HuH-7.5 (cell line): ENCODE measurements at places on chromosomes 5 and 9.

DNA sequence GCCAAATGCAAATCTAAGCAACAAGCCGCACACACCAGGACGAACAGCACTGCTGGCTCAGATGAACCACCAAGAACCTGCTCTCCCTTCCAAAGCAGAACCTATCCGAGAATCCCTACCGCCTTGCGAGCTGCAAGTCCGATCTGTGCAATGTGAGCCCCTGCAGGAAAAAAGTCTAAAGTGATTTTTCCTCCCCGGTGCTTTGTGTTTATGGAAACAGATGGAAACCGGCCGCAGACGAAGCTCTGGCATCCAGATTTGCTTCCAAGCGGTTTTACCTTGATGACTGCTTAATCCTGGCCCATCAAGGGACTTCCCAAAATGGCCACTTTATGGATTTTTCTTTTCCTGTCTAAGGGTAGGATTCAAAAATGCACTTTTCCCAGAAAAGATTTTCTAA, 112.5 kb downstream of the VAV2 start:
- DNase-seq: no peak

GRCh38 chr5:107576155-107576554, 94.6 kb downstream of the EFNA5 start:
- no peak for DNase-seq

DNA sequence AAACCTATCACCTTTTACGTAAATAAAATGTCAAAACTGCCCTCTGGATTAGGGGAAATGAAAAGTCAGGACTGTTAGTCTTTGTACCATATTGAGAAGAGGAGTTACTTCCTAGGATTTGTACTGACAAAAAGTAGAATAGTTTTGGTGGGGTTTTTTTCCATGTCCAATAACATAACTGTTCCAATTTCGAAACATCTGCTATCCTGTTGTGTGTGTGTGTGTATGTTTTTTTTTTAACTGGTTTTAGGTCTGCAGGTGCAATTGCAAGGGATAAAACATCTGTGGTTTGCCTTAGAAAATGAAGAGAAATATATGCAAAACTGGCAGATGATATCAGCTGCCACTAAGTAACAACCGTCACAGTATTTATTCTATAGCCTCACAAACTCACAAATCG, 506.8 kb downstream of the NFIB start:
- DNase-seq: no peak

GRCh38 chr5:159452480-159453167, 122.3 kb upstream of the IL12B start:
- no peak for DNase-seq

DNA sequence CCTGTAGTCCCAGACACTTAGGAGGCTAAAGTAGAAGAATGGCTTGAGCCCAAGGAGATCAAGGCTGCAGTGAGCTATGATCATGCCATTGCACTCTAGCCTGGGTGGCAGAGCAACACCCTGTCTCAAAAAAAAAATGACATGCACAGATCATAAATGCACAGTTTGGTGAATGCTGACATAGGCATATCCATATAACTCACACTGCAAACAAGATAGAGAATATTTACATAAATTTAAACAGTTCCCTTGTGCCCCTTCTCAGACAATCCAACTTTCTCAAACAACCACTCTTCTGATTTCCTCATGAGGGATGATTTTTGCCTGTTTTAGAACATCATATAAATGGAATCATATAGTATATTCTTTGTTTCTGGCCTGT, 88.7 kb upstream of the CAST start:
- DNase-seq: no peak

- DNase-seq: no peak
Measured at GRCh38 chr9:15389631-15390030, 33.0 kb upstream of the SNAPC3 start.

GRCh38 chr9:20552874-20553557, 69.3 kb downstream of the MLLT3 start:
- no peak for DNase-seq

GRCh38 chr9:113929634-113930389, 53.7 kb downstream of the ZNF618 start:
- no peak for DNase-seq

- peak; percentile 22 for DNase-seq
Measured at GRCh38 chr9:2241836-2242741, 226.9 kb downstream of the SMARCA2 start.

DNA sequence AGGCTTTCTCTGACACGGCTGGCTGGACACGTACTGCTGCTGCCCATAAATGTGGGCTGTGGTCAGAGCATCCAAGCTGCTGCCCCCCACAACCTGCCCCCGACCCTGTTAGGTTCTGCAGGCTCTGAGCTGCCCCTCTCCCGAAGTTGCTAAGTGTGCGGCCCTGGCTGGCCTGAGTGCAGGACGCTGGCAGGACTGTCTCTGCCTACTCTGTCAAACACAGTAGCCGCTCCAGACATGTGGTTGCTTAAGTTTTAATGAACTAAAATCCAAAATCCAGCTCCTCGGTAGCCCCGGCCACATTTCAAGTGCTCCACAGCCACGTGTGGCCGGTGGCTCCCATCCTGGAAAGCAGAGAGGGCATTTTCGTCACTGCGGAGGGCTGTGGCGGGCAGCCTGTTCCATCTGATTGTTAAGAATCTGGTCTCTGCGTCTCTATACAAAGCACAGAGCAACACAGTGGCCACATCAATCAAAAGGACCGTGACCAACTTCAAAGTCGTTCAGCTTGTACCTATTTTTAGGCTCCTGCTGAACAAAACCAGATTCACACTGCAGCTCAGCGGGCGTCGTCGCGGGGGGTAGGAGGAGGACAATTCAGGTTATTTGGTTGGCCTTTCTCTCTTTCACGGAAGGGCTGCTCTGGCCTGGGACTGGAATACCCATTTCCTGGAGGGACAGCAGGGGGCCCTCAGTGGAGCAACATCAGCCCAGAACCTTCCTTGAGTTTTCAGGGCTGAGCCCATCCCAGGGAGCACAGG, 68.9 kb downstream of the PTCH1 start:
- no peak for DNase-seq

DNA sequence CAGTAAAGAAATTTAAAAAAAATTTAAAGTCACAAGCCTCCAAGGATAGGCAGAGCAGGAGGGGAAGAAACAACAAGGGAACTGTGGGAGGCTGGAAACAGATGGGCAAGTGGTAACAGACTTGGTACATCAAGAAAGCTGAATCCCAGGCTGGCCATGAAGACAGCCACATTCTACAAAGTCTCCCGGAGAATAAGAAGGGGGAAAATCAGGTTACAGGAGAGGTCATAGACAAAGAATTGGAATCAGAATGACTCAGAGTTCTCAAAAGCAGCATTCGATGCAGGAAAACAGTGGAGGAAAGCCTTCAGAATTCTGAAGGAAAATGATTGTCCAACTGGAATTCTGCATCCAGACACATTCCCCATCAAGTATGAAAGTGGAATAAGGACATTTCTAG, 129.7 kb downstream of the ADAMTS2 start:
- no peak for DNase-seq

DNA sequence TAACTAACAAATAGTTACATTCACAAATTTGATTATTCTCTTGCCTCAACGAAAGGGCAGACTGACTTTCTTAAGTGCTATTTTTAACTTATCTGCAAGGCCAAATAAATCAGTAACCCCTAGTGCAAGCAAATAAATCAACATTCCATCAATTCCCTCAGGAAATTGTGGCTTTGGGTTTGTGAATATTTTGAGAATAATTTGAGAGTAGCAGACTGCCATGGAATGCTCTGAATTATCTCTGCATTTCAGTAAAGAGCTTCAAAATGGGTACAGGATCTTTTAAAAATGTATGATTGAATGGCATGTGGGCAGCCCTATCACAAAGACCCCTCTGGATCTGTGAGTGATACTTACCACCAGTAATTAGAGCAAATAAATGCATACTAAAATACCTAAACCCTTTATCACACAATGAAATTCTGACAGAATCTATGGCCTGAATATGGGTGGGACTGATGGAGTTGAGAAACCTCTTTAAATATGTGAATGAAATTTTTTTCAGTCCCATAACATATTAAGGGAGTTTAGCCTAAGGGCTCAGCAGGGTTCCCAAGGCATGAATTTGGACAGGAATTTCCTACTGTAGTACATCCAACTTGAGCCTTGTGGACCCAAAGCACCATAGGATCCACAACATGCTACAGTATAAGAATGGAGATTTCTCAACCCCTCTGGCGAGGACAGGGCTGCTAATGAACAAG, 92.5 kb upstream of the ITGA2 start:
- no peak for DNase-seq

GRCh38 chr5:181039471-181039870, 595 bp upstream of the BTNL9 start:
- no peak for DNase-seq

DNA sequence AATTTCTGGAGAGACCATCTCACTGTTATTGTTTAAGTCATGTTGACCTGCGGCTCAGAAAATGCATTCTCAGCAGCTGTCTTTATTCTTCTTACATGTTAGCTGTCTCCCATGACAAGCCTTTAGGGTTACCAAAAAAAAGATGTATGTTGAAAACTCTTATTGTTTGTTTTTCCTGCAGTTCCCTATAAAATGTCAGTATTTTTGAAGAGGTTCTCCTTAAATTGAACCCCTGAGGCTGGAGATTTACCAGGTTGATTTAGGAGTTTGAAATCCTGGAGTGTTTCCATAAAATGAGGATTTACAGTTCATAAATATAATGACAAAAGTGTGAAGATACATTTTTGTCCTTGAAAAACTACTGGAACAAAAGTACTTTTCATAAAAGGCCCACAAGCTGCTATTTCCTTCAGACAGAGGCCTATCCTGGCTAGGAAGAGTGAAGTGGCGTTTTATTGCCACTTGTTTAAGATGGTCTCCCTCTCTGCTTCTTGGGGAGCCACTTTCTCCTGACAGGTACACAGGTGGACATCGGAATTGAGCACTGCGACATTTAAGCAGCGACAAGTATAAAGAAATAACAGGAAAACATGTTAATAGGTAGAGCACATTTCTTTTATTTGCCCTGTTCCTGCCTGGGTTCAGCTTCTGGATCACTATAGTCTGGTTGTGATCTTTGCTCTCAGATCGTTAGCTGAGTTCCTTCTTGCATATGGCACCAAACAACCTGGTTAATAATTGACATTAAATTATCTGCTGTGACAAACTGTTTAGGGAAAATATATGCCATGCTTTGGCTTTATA, 344.8 kb upstream of the RPS23 start:
- DNase-seq: peak; percentile 16

DNA sequence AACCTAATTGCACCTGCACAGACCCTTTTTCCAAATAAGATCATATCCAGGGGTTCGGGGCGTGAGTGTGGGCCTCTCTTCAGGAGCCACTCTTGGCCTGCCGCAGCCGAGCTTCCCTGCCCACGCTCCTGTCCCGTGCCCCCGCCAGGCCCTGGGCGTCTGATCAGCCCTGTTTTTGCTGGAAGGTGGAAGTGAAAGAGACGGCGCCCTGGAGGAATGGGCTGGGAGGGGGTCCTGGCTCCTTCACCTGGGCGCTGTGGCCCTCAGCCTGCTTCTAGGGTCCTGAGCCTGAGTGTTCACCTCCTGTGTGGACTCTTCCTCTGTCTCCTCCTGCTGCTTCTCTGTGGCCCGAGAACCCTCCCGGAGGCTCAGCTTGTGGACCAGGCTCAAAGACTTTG, 11.2 kb upstream of the COL5A1 start:
- no peak for DNase-seq

DNA sequence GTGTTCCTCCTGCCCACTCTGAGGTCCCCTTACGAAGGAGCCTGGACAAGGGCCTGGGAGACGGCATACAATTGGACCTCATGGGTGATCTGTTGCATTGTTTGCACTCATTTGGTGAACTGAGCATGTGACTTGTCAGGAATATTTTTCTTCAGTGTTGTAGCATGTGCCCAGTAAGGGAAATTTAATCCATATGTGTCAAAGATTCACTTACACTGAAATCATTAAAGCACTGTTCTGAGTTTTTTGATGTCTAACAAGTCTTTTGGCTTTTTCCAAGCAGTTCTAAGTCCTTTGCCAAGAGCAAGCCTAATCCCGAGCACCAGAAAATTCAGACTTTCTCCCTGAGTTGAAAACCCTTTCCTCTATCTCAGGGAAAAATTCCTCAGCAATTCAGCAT, 61.6 kb upstream of the RPS23 start:
- DNase-seq: no peak

DNA sequence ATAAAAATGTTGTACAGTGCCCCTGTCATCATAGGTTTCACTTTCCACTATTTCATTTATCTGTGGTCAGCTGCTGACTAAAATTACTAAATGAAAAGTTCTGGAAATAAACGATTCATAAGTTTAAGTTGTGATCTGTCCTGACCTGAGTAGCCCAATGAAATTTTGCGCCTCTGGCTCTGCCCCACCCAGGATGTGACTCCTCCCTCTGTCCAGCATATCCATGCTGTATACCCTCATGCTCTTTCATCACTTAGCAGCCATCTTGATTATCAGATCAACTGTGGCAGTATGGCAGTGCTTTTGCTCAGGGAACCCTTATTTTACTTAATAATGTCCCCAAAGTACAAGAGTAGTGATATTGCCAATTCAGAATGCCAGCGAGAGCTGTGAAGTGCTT, 97.3 kb downstream of the STARD4 start:
- no peak for DNase-seq

DNA sequence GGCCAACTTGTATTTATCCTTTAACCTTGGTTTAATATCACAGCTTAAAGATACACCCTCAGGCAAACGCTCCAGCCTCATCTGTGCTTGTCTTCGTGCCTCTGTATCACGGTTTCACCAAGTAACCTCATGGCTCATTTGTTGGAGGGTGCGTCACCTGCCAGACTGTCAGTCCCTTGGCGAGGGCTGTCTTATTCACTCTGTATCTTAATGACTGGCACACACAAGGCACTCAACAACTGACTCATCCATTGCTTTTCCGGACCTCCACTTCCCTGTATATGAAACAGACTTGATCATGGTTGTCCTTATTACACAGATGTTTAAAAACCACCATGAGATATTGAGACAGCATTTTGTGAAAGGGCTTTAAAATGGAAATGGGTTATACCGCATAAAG, 28.0 kb downstream of the LCP2 start:
- DNase-seq: no peak

DNA sequence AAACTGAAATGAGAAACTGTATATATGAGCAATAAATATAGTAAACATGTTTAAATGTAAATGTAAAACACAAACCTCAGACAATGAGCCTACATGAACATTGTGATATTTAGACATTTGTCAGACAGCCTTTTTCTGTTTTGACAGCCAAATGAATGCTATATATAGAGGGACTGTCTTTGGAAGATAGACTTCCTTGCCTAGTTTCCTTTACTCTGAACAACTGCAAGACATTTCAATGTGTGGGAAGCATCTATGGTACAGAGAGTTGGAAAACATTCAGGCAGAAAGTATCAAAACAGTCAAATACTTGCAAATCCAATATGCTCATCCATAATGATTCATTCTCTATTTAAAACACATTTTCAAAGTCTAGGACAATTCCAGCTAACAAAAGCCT, 31.7 kb upstream of the TUSC1 start:
- DNase-seq: no peak

DNA sequence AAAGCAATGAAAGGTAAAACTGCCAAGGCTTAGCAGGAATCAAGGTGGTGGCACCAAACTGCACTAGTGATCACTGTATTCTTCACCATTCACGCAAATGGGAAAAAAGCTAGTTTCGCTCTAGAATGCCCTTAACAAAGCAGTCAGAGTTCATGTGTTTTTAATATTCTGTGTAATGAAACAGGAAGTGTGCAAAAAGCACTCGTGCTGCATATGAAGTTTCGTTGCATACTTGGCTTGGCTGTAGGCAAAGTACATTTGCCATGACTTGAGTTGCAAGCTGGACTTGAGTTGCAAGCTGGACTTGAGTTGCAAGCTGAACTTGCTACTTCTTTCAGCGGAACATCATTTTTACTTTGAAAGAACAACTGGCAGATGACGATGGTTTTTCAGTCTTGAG, 55.4 kb downstream of the FOXI1 start:
- no peak for DNase-seq

GRCh38 chr9:31347082-31347617, 1037.3 kb upstream of the ACO1 start:
- DNase-seq: no peak
